Neural progenitor cell (in vitro differentiated cells): ENCODE measurements at places on chromosomes 5 and 9.
A peak's percentile ranks its signal among the peaks of the same experiment; 100 is the strongest.

GRCh38 chr9:134433909-134434882 lies 107.9 kb downstream of the RXRA start:
- no peak for DNase-seq

- DNase-seq, result no peak
Measured at GRCh38 chr5:171363846-171364245, 23.8 kb upstream of the NPM1 start.

- DNase-seq, result no peak
Measured at GRCh38 chr5:167642779-167643517, 648.5 kb upstream of the WWC1 start.

- DNase-seq, result no peak
Measured at GRCh38 chr9:23811633-23812032, 14.4 kb downstream of the ELAVL2 start.

DNA sequence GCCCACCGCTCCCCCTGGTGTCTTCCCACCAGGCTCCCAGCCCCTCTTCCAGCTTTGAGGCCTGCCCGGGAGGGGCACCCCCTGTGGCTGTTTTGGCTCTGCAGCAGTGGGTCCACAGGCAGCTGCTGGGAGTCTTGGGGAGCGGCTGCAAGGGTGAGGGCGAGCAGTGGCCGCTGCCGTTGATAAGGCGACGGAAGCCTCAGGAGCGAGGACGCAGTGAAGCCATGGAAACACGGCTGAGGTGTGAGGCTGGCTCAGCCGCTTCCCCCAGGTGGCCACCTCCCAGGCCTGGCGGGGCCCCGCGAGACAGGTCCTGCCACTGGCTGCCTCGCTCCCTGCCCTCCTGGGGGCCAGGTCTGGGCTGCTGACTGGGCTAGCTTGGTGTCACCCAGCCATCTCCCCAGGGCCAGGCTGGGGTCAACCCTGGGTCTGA lies 41.5 kb downstream of the CXXC5 start:
- no peak for DNase-seq

DNA sequence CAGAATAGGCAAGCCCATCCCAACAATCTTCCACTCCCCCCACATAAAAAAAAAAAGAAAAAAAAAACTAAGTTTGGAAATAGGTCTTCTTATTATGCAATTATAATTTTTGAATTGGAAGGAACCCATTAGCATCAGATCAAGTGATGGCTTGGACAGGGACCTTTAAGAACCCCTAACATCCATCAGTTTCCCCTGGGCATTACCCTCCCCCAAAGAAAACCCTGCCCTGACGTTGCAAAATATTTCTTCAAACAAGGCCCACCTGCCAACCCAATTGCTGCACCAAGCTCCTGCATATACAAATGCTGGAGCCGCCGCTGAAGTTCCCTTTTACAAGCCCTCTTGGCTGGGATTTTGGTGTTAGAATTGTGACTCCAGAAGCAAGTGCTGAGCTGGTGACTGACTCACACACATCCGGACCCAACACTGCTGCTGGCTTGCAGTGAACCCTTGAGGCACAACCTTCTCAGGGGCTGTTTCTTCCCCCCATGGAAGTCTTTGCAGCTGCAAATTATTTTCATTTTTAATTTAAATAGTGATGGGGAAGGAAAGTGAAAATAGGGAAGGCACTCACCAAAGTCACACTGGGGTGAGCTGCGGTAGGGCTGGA lies 56.1 kb upstream of the AFAP1L1 start:
- DNase-seq, result no peak

DNA sequence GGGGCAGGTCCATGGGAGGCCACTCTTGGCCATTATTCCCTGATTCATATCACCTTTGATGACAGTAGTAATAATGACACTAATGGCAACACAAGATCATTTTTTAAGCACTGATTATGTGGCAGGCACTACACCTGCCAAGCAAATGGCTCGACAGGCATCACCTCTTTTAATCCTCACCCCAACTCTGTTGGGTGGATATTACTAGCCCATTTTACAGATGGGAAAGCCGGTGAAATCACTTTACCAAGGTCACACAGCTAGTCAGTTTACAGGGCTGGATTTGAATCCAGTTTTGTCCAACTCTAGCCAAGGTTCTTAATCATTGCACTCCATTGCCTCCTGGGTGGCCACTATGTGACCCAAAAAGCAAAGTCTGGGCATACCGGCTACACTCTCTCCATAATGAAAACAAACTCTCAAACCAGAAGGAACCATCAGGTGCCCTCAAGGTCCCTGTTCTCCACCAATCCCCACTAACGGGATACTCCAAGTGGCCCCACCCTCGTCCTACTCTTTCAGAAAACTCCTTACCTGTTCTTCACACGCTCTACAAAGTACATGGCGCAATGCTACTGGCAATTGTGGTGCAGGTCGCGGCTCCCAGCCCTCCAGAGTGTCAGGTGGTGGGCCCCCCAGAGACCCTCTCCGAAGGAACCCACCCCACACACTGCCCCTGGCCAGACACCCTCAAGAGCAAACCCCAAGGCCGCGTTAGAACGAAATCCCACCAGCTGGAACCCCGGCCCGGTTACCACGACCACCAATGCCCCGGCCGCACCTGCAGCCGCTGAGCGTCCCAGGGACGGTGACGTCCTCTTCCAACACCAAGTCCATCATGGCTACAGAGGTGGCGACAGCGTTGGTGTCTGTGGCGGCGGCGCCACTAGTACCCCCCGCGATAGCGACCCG lies 572 bp downstream of the CDK5RAP2 start:
- DNase-seq, result peak; percentile 11

- DNase-seq, result no peak
Measured at GRCh38 chr9:18068900-18069299, 405.1 kb upstream of the ADAMTSL1 start.

DNA sequence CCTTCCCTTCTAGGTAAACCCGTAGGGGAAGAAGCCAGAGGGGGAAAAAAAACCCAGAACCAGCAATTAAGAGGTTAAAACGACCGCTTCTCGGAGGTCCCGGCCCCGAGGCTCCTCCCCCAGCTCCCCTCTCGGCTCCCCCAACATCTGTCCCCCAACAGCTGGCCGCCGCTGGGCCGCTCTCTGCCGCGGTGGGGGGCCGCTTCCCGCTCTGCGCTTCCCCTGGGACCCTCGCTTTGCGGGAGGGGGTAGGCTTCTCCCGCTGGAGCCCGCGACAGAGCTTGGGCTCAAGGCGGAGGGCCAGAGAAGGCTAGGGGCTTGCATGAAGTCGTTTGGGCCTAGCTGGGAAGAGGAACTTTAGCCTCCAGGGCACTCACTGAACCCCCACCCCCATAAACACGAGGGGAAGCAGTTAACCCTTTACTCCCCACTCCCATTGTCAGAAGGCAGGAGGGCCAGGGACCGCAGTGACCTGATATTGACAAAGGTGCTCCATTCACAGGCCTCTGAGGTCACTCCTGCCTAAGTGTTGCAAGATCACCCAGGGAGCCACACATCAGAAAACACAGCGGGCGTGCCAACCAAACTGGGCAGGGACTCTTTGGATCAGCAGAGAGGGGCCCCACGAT lies 7.5 kb downstream of the LHX6 start:
- peak; percentile 64 for DNase-seq

- DNase-seq, result peak; percentile 68
Measured at GRCh38 chr5:669111-669841, 23.9 kb downstream of the TPPP start.

- DNase-seq, result no peak
Measured at GRCh38 chr9:131107760-131108159, 11.4 kb downstream of the AIF1L start.

DNA sequence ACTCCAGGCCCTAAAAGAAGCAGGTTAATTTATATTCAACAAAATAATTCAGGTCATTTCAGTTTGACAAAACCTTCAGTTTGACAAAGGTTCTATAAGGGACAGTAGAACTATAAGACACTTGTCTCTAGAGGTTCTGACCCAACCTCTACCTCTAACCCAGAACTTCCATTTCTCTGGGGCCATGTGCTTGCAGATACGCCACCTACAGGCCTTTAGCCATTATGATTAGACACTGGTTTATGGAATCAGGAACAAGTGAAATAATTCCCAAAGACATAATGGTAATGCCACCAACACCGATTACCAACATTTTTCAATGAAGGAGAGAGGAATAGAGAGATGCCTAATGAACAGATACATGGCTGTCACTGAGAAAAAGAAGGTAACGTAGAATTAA lies 733.9 kb downstream of the PRELID2 start:
- DNase-seq, result peak; percentile 20

DNA sequence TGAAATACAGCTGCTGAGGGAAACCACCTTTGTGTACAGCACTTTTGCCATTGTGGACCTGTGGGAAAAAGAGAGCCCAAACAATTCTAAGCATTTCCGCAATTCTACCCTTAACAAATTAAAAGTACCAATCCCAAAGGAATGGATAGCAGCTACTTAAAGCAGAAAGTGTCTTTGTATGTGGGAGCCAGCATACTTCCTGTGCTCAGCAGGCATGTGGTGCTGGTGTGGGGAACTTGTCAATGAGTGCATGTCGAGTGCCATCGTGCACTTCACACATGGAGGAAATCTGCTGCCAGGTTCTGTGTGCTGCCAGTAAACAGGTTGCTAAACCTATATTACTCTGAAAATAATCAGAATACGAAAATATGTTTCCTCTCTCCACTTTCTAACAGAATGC lies 399.0 kb downstream of the LRRC70 start:
- DNase-seq, result peak; percentile 29

GRCh38 chr5:155316070-155316714 lies 302.6 kb downstream of the KIF4B start:
- peak; percentile 54 for DNase-seq

DNA sequence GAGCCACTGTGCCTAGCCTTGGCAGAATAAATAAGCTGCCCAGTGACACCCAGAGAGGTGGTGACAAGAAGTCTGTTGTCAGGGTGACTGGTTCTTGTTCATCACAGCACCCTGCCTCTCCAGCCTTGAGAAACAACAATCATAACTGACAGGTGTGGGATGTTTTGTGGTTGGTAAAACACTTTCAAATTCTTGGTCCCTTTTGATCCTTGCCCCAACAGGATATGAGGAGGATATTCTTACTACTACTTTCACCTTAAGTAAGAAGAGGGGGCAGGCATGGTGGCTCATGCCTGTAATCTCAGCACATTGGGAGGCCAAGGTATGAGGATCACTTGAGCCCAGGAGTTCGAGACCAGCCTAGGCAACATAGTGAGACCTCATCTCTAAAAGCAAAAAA lies 14.2 kb upstream of the FRRS1L start:
- DNase-seq, result no peak

GRCh38 chr5:180521101-180521500 lies 26.9 kb downstream of the CNOT6 start:
- DNase-seq, result no peak
